Urinary bladder (tissue), 4 donors: ENCODE measurements at places on chromosomes 1 and 21. TPM values are rescaled to one million over a fixed set of nuclear protein-coding genes. Genes with fewer than 3 reads are reported as not detected.

Gene KPRP
- not detected for polyA plus RNA-seq

Gene SPRR2D
- not detected for polyA plus RNA-seq

Gene PYGO2
- 29.2 TPM for polyA plus RNA-seq

Gene CELA3B
- 0.49 TPM for polyA plus RNA-seq

Gene CFAP107
- not detected for polyA plus RNA-seq

Gene STUM
- polyA plus RNA-seq: 18.8 TPM

Gene AIRE
- 0.03 TPM for polyA plus RNA-seq

Gene RASSF5
- 10.7 TPM for polyA plus RNA-seq

Gene UMODL1
- not detected for polyA plus RNA-seq

Gene KRTAP19-8
- not detected for polyA plus RNA-seq

Gene KCNQ4
- 13.1 TPM for polyA plus RNA-seq

Gene MCOLN3
- 0.67 TPM for polyA plus RNA-seq

Gene BEND5
- polyA plus RNA-seq: 10.8 TPM

Gene BLACAT1
- 0.03 TPM for polyA plus RNA-seq

Gene OLFML3
- polyA plus RNA-seq: 144 TPM

Gene CCDC181
- 0.24 TPM for polyA plus RNA-seq

Gene ZBTB40
- polyA plus RNA-seq: 9.8 TPM

Gene ARMH1
- 3.5 TPM for polyA plus RNA-seq

Gene FOXD2
- 0.19 TPM for polyA plus RNA-seq

Gene RSPO1
- 2.2 TPM for polyA plus RNA-seq

Gene TSPEAR
- polyA plus RNA-seq: 0.03 TPM

Gene FCRL6
- 0.20 TPM for polyA plus RNA-seq

Gene ATP1A4
- polyA plus RNA-seq: 6.2 TPM

Gene FBLIM1
- 107 TPM for polyA plus RNA-seq
